ENCODE measurements at places on chromosomes 5 and 9.
A peak's percentile ranks its signal among the peaks of the same experiment; 100 is the strongest.

DNA sequence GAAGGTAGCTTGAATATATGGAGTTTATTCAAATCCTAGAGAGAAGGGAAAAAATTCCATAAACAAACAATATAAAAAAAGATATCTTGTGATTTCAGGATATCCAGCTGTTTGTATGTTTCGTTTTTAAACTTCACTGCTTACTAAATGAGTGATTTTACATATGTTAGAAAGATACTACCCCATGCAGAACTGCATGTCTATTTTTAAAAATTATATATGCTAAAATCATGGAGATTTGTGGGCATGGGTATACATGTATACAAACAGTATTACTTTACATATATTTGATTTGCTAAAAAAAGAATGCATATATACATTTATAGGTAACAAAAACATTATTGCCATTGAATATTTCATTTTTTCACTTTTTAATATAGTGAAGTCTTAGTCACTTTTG, 178.3 kb downstream of the KDM4C start:
- no peaks in the 10 kb centered on the region for H3K36me3 ChIP-seq
- H3K4me3 ChIP-seq: no peak overlapping the region
- H3K27me3 ChIP-seq: no peaks in the 10 kb centered on the region
- peaks cover 23% of the 10 kb centered on the region for H3K4me1 ChIP-seq

- H3K27ac ChIP-seq: no peak overlapping the region
- H3K4me1 ChIP-seq: no peaks in the 10 kb centered on the region
- H3K36me3 ChIP-seq: no peaks in the 10 kb centered on the region
- H3K27me3 ChIP-seq: no peaks in the 10 kb centered on the region
Observed at GRCh38 chr5:59600998-59601397, 292.5 kb downstream of the PDE4D start.

- no peak for DNase-seq
- H3K27me3 ChIP-seq: no peaks in the 10 kb centered on the region
- H3K4me3 ChIP-seq: no peak overlapping the region
- peaks cover 15% of the 10 kb centered on the region for H3K4me1 ChIP-seq
Observed at GRCh38 chr5:180818677-180819341, 16.2 kb upstream of the MGAT1 start.

- DNase-seq: no peak
- H3K4me1 ChIP-seq: no peaks in the 10 kb centered on the region
- no peaks in the 10 kb centered on the region for H3K36me3 ChIP-seq
- H3K27me3 ChIP-seq: no peaks in the 10 kb centered on the region
- H3K4me3 ChIP-seq: no peak overlapping the region
- no peak overlapping the region for H3K27ac ChIP-seq
Observed at GRCh38 chr5:9608093-9608492, 22.1 kb downstream of the TAS2R1 start.

- no peak for DNase-seq
- peaks cover 16% of the 10 kb centered on the region for H3K36me3 ChIP-seq
- H3K4me3 ChIP-seq: no peak overlapping the region
- H3K27ac ChIP-seq: peak overlapping the region; percentile 6
Observed at GRCh38 chr5:131180407-131180806, 9.7 kb downstream of the LYRM7 start.

GRCh38 chr9:71303351-71303750, 181.9 kb upstream of the TRPM3 start:
- DNase-seq: no peak
- no peak overlapping the region for H3K27ac ChIP-seq
- H3K27me3 ChIP-seq: no peaks in the 10 kb centered on the region

- H3K4me3 ChIP-seq: no peak overlapping the region
- H3K4me1 ChIP-seq: no peaks in the 10 kb centered on the region
- no peaks in the 10 kb centered on the region for H3K36me3 ChIP-seq
- no peaks in the 10 kb centered on the region for H3K27me3 ChIP-seq
- no peak overlapping the region for H3K27ac ChIP-seq
Observed at GRCh38 chr5:162410365-162410764, 342.8 kb downstream of the GABRG2 start.

DNA sequence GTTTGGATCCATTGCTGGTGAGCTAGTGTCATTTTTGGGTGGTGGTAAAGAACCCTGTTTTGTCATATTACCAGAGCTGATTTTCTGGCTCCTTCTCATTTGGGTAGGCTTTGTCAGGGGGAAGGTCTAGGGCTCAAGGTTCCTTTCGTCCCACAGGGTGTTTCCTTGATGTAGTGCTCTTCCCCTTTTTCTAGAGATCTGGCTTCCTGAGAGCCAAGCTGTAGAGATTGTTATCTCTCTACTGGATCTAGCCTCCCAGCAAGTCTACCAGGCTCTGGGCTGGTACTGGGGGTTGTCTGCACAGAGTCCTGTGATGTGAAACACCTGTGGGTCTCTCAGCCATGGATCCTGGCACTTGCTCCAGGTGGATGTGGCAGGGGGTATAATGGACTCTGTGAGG, 145.9 kb downstream of the HINT1 start:
- DNase-seq: no peak
- H3K27me3 ChIP-seq: no peaks in the 10 kb centered on the region
- H3K4me1 ChIP-seq: no peaks in the 10 kb centered on the region
- H3K27ac ChIP-seq: no peak overlapping the region

- H3K4me3 ChIP-seq: no peak overlapping the region
- H3K4me1 ChIP-seq: no peaks in the 10 kb centered on the region
- no peak overlapping the region for H3K27ac ChIP-seq
- no peaks in the 10 kb centered on the region for H3K27me3 ChIP-seq
Observed at GRCh38 chr5:178576591-178577351, 13.4 kb downstream of the COL23A1 start.

GRCh38 chr9:37972351-37972848, 68.5 kb upstream of the SLC25A51 start:
- no peaks in the 10 kb centered on the region for H3K27me3 ChIP-seq
- H3K36me3 ChIP-seq: no peaks in the 10 kb centered on the region
- no peak for DNase-seq
- no peak overlapping the region for H3K4me3 ChIP-seq

DNA sequence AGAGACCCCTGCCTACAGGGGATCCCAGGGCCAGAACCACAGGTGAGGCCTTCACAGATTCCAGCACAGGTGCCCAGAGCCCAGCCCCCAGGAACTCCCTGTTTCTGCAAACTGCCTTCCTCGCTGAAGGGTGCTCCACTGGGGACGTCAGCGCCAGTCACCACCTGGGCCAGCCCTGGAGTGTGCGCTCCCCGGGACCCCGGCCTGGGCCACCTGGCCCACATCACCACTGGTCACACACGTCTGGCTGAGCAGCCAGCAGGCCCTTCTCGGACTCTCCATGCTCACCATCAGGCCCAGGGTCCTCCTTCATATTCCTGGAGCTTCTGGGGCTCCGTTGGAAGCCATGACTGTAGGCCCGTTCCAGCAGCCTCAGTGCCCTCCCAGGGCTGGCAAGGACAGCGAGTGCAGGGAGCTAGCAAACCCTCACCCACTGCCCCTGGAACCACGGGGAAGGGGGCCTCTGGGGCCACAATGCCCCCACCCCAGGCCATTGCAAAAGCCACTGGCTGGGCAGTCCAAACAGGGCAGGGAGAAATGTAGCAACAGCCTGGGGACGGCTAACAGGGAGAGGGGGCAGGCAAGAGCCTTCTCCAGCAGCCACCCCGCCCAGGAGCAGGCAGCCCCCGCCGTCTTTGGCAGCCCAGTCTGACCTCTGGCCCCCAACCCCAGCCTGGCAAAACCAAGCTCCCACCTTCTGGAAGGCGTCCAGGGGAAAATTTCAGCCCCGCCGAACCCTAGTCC, 1.3 kb downstream of the AGPAT2 start:
- no peak overlapping the region for H3K27ac ChIP-seq

GRCh38 chr5:169343766-169344165, 42.8 kb upstream of the SLIT3 start:
- H3K27me3 ChIP-seq: no peaks in the 10 kb centered on the region
- no peaks in the 10 kb centered on the region for H3K36me3 ChIP-seq
- H3K4me3 ChIP-seq: no peak overlapping the region
- H3K4me1 ChIP-seq: no peaks in the 10 kb centered on the region
